Left lung (tissue), 14 donors: ENCODE measurements at places on chromosomes 1 and 21. TPM values are rescaled to one million over a fixed set of nuclear protein-coding genes. Genes with fewer than 3 reads are reported as not detected.

DNA sequence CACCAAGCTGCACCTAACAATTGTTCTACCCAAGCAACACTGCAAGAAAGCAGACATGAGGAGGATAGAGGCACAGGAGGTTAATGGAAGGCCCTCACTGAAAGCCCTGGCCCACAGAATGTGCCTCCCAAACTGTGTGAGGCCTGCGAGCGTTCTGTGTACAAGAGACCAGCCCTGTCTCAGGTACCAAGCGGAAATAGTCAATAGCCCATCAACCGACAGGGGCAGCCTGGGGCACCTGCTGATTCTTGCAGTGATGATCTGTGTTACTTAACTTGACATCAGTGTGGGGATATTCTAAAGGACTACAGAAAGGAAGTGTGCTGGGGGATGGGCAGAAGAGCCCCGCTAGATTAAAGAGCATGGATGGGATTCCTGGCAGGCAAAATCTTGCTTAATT, 392.4 kb downstream of the KCNH1 start:
- no peak for DNase-seq

GRCh38 chr1:84876353-84876752, 16.7 kb downstream of the LPAR3 start:
- no peak for DNase-seq

GRCh38 chr1:6095511-6096242, 50.0 kb downstream of the KCNAB2 start:
- no peak for DNase-seq

DNA sequence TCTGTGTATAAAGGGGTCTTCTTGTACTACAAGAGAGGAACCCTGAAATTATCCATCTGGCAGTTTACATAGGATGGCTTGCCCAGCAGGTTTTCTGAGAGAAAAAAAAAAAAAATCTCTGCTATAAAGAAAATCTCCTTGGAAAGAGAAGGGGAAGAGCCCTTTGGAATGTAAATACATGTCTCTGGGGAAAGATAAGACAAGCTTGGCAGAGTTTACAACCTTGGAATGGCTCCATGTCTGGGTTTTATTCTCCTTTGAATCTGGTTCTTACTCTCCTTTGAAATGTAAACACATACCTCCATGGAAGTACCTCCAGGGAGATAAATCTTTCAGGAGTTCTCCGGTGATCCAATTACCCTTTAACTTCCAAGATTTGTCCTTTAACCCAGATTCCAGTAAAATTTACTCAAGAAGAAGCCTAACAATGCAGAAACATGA, 45.1 kb upstream of the DNAH14 start:
- DNase-seq, result no peak

The CACNA1S gene
- total RNA-seq, result not detected

GRCh38 chr1:222867316-222867715, 52.5 kb downstream of the DISP1 start:
- DNase-seq, result no peak

GRCh38 chr1:219347921-219348391, 174.3 kb downstream of the LYPLAL1 start:
- no peak for DNase-seq

The PROK1 gene
- total RNA-seq, result not detected

DNA sequence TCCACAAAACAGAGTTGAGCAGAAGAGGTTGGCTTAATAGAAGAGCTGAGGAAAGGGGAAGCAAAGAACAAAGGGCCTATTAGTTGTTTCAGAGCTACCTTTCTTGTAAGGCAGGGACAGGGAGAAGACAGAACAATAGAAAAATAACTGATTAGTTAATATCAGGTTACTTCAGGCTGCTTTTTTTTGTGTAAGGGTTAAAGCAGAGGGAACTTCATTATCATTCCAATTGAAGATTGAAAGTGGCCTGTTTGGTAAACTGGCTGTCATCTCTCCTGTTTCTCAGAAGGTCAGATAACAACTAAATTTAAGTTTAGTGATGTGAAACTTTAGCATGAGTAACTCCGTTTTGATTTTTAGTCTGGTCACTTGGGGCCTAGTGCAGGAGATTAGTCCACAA, 22.3 kb downstream of the CDC42 start:
- DNase-seq, result no peak
